Nucleus accumbens (tissue), 56 donors: ENCODE measurements at places on chromosomes 13 and 19.

GRCh38 chr13:33945477-33945876, 127.5 kb downstream of the RFC3 start:
- DNase-seq, result no peak

- no peak for DNase-seq
Observed at GRCh38 chr19:45376045-45376724, 5.8 kb upstream of the ERCC2 start.

DNA sequence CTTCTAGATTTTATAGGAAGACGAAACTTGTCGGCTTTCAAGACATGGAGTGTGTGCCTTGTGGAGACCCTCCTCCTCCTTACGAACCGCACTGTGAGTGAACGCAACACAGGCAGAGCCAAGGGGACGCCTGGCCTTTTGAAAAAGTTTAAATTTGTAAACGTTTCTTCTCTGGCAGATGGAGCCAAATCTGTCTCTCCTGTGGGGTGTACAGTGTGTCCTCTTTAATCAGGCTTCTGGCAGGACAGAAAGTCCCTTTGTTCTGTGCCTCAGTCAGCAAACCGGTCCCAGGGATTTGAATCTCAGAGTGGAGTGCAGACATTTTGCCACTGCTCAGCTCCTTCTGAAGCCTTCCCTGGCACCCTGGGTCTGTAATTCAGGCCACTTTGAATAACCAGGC, 56.5 kb downstream of the TNFRSF19 start:
- no peak for DNase-seq

GRCh38 chr19:1057176-1057855, 9.7 kb upstream of the ARHGAP45 start:
- no peak for DNase-seq

DNA sequence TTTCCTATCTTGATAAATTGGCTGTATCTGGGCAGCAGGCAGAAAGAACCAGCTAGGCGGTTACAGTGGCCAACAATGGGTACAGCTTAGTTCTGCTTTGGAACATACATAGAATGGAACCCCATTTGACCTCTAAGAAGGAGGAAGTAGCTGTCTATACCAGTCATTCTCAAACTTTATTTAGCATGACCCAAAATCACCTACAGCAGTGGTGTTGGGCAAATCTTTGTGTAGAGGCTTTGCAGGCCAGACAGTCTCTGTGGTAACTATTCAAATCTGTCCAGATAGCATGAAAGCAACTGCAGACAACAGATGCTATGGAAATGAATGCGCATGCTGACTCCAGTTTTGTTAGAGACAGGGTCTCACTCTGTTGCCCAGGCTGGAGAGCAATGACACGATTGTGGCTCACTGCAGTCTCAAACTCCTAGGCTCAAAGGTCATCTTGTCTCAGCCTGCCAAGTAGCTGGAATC, 12.0 kb upstream of the KCNC3 start:
- no peak for DNase-seq

DNA sequence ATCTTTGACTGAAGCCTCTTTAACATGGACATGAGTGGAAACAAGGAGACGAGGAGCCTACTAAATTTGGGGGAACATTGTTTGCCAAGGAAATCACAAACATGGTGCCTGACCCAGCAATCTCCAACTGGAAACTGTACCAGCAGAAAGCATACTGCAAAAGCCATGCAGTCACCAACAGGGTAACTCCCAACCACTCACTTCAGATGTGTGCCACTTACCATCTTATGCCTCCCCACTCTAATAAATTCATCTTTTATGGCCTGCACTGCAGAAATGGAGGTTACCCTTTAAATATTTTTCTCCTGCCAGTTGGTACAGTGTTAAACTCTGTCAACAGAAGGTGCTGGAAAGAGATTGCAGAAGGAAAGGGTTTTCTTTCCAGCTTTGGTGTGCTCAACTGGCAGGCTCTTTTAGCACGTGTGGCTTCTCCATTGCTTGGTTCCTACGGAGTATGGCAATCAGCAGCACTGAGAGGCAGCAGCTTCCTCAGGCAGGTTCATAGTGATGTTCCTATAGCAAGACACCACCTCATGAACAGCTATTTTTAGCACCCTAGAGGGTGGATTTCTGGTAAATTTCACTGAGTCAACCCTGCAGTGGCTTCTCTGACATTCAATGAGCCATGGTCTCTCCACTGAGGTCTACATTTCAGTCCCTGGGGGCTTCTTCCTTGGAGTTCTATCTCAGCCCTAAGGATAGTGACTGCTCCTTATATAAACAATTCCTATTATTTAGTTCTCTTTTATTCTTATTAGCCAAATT, 21.4 kb downstream of the MIR17HG start:
- DNase-seq, result no peak

DNA sequence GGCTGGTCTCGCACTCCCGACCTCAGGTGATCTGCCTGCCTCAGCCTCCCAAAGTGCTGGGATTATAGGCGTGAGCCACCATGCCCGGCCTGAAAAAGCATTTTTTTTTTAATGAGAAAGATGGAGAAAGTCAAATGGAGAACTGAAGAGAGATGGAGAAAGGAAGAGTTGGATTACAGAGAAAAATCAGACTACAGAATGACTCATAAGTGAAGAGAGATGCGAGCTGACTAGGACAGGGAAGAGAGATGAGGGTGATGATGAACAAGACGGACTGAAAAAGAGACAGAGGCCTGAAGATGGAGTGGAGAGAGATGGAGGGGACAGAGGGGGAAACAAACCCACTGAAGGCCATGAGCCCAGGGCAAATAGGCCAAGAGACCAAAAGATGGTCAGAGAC, 1.5 kb downstream of the DHX34 start:
- no peak for DNase-seq

DNA sequence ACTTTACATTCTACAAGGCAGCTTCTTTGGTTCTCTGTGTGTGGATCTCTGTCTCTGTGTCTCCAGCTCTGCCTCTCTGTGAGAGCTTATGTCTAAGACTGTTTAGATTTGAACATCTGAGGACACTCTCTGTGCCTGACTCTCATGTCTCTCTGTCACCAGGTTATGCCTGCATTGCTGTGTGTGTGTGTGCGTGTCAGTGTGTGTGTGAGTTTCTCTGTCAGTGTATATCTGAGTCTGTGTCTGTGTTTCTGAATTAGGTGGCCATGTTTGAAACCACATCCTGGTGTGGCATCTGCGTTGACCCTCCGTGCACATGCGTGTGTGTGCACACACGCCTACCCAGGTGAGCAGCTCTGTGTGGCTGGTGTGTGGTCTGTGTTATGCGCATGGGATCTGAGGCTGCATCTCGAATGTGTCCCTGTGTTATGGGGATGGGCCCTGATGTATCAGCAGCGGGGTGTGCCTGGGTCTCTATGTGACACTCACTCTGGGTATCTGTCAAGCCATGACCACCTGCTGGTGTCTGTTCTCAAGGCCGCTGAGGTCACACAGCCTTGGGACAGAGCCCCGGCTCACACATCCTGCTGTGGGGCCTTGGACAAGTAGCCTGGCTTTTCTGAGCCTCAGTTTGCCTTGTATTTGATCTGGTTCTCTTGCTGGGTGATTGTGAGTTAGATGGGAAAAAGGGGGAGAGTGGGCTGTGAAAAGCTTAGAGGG, 6.7 kb downstream of the ATP1A3 start:
- no peak for DNase-seq

- no peak for DNase-seq
Observed at GRCh38 chr19:33690378-33691029, 68.8 kb downstream of the CHST8 start.

DNA sequence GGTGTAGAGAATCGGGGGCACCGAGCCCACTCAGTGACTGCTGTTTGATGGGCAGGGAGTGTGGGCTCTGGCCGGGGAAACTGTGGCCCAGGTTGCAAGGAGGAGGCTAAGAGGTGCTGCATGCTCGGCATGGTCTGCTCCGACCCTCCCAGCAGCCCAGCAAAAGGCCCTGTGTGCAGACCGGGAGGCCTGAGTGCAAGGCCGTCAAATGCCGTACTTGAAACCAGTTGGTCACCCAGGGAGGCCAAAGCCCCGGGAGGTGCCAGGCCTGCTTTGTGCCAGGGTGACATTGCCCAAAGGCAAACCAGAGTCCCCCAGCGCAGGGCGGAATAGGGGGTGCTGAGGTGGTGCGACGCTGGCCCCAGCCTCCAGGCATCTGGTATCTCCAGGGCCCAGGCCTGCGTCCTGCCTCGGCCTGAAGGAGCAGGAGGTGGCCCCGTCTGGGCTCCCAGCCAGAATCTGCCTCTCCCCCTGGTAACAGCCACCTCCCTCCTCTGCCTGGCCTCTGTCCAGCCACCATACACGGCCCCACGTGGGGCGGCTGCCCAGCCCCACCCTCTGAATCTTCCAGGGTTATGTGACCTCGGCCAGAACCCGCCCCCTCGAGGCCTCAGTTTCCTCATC, 4.0 kb downstream of the PIK3R2 start:
- DNase-seq, result peak; percentile 60
